ENCODE measurements at places on chromosomes 4 and X.

- DNase-seq, result no peak
Measured at GRCh38 chrX:119694601-119695534, 1.9 kb upstream of the SEPTIN6 start.

- DNase-seq, result no peak
Measured at GRCh38 chr4:156638334-156638733, 333.3 kb downstream of the PDGFC start.

GRCh38 chr4:130712038-130712437, 1616.1 kb downstream of the C4orf33 start:
- no peak for DNase-seq

- no peak for DNase-seq
Measured at GRCh38 chrX:41600291-41600690, 88.5 kb upstream of the GPR34 start.

DNA sequence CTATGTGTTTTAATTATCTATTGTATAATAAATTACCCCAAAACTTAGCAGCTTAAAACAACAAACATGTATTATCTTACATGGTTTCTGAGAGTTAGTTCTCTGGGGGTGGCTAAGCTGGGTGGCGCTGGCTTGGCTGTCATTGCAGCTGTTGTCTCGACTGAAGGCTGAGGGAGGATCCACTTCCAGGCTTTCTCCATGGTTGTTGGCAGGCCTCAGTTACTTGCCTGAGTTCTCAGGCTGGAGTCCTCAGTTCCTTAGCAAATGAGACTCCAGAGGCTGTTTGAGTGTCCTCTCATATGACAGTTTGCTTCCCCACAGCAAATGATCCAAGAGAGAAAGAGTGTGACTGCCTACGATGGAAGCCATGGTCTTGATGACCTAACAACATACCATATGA, 23.5 kb upstream of the GALNT7 start:
- DNase-seq, result no peak

DNA sequence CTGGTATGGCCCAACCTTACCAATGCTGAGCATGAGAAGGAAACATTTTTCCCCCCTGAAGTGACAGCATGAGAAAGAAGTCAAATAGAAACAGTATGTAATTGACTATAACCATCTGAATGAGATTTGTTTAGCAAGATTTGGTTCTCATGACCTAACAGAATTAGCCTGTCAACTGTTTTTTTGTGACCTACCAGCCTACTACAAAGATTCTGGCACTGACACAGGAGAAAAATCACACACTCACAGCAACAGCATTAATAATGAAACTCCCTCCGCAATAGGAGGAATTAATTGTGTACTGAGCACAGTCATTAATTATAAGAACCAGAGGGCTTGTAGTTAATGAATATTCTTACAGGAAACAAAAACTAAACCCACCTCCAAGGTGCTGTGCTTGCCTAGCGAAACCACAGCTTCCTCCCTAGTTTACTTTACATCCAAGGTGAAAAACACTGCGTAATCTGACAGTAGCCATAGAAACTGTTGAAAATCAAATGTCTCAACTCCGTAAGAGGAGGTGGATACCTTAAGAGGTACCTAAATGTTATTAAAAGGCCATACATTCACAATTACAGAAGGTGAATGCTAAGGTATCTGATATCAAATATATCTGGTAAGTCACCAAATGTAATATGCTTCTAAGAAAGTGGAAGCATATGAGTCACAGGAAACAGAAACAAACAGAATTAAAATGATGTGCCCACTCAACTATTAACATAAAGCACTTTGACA, 34.9 kb downstream of the MMRN1 start:
- DNase-seq, result no peak

DNA sequence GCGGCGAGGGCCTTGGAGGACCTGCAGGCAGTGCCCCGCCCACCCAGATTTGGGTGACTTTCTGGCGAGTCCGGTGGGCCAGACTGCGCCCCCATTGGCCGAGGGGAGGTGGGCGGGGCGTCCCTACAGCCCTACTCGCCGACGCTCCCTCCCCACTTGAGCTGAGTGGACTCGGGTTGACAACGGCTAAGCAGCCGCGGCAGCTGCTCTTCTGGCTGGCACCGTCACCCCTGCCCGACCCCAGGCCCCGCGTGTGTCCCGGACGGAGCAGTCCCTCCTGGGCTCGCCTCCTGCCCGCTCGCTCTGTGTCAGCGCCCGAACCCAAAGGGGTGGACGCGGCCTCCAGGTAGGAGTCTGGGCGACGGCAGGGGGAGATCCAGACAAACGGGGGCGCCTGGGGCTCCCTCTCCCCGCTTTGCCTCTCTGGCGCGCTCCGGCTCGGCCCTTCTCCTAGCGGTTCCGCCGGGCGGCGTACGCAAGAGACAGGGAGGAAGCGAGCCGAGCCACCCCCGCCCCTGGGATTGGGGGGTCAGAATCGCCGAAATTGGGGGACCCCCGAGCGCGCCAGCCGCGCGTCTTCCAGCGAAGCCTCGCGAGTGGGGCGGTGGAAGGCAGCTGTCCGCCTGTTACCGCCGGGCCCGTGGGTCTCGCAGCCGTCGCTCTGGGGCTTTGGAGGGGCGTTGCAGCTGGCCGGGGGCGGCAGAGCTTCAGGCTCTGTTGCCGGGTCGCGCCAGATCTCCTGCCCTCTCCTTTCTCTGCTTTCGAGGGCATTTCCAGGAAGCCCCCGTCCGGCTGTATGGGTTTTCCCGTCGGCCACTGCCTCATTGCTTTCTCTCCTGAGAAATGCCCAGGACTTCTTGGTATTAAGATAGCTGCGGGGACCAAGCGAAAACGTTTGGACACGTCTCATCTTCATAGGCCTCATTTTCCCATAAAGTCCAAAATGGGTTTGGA, 46.3 kb downstream of the STARD8 start:
- DNase-seq, result no peak

GRCh38 chr4:123418351-123418931, 21.8 kb downstream of the SPRY1 start:
- peak; percentile 63 for DNase-seq

DNA sequence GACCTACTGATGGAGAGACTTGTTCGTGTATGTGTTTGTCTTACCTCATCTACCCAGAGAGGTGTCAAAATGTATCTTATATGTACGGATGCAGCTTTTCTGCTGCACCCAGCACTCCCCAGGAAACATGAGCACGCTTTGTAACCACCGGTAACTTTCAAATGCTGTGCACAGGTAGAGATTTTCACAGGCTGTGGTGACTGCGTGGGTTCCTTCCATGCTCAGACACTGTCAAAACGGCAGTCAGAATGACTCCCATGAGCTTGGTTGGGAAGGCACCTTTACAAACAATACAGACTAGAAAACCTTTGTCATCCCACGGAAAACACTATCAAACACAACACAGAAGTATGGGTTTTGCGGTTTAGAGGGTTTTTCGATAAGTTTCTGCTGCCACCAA, 28.2 kb downstream of the F11 start:
- DNase-seq, result no peak

- no peak for DNase-seq
Measured at GRCh38 chrX:69158166-69158980, 6.9 kb downstream of the PJA1 start.

DNA sequence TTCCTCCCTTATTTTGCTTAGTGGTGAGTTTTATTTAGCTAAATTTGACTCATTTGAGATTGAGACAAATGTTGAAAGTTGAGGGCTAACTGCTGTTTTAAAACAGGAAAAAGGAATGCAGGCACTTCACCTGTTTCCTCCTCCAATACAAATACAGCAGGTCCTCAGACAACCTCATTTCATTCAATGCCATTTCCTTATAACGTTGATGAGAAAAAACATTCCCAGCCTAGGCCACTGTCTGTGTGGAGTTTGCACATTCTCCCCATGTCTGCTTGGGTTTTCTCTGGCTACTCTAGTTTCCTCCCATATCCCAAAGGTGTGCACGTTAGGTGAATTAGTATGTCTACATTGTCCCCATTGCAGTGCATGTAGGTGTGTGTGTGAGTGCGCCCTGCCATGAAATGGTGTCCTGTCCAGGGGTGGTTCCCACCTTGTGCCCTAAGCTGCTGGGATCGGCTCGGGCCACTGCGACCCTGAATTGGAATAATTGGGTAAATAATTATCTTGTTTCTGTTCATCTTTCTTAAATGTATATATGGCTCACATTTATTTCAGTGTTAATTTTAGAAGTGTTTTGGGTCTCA, 21.9 kb downstream of the SMAD1 start:
- DNase-seq, result no peak

DNA sequence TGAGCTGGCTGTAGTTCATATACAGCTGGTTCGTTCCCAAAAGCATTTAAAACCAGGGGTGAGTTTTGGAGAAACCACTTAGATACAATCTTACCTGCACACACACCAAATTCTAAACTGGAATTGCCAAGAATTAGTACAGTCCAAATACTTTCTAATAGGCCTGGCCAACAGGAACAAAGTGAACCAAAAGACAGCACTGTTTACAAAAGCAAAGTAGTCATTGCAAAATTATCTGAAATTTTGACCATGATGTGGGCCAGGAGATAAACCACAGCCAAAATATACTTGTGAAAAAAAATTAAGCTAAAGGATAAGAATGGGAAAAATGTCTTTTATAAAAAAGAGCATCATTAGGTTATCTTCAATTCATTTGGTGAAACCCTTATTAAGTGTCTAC, 37.9 kb upstream of the NAP1L5 start:
- DNase-seq, result no peak

GRCh38 chr4:53572600-53572994, 18.7 kb downstream of the LNX1 start:
- no peak for DNase-seq

- no peak for DNase-seq
Measured at GRCh38 chr4:23811161-23811560, 78.7 kb downstream of the PPARGC1A start.

DNA sequence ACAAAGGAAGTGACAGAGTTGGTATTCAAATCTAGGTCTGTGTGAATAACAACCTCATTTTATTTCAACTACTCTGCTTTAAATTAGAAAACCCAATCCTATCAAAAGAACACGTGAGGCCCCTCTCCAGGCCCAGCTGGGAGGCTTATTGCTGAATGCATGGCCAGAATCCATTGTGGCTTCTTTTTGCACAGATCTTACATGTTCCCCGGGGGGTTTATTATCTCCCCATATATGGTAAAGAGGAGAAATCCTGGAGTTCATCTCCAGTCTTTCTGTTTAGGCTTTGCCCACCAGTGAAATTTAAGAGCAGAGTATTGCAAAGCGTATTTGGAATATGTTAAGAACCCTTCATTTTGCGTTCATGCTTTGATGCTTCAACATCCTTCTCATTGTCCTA, 655.6 kb downstream of the IL1RAPL1 start:
- DNase-seq, result no peak

GRCh38 chrX:107450823-107451509, 1.5 kb downstream of the FRMPD3 start:
- no peak for DNase-seq

GRCh38 chr4:76740192-76740591, 157.8 kb downstream of the SOWAHB start:
- no peak for DNase-seq

DNA sequence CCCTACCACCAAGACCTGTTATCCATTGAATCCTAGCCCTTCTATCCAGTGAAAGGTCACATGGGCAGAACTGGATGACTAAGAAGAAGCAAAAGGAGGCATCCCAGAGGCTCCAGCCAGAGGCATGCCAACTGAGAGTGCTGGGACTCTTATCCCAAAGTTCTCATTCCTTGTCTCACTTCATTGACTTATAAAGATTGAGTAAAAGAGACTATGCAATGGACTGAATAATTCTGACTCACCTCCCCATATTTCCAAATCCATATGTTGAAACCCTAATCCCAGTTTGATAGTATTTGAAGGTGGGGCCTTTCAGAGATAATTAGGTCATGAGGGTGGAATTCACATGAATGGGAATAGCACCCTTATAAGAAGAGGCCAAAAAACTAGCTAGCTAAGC, 131.4 kb downstream of the COL25A1 start:
- no peak for DNase-seq

DNA sequence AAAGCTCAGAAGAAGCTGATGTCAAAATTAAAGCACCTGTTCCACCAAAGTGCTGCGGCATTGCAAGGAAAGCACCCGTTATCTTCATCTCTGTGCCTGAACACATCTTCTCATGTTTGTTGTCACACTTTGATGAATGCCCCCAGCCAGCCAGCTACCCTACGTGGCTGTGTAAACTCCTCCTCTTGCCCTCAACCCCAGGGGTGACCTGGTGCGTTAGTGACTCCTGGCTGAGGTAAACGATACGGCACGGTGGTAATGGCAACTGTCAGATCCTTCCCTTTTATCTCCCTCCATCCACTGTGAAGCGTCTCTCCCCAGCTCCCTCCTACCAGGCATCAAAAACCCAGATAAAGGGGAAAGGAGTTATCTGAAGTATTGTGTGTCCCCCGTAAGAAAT, 90.6 kb upstream of the WWC2 start:
- no peak for DNase-seq
